ENCODE measurements at places on chromosomes 3 and 15.

- DNase-seq, result no peak
Observed at GRCh38 chr3:8743021-8743601, 9.5 kb downstream of the CAV3 start.

DNA sequence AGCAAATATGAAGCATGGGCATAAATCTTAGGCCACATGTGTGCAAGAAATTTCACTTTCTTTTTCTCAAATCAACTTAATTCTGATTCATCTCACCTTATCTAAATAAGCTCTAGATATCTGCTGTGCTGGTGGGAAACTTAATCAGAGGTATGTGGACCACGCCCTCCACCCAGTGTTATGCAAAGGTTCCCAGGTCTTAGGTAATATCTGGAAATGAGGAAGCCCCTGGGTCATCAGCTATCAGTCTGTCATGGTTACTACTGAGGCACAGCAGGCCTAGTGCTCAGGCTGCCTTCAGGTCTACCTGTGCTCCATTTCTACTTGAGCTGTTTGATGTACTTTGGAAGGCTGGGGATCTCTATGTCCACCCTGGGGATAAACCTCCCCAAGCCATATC is 134.4 kb upstream of the KCNH8 start:
- DNase-seq, result no peak

- no peak for DNase-seq
Observed at GRCh38 chr3:108320746-108321350, 24.5 kb downstream of the HHLA2 start.

DNA sequence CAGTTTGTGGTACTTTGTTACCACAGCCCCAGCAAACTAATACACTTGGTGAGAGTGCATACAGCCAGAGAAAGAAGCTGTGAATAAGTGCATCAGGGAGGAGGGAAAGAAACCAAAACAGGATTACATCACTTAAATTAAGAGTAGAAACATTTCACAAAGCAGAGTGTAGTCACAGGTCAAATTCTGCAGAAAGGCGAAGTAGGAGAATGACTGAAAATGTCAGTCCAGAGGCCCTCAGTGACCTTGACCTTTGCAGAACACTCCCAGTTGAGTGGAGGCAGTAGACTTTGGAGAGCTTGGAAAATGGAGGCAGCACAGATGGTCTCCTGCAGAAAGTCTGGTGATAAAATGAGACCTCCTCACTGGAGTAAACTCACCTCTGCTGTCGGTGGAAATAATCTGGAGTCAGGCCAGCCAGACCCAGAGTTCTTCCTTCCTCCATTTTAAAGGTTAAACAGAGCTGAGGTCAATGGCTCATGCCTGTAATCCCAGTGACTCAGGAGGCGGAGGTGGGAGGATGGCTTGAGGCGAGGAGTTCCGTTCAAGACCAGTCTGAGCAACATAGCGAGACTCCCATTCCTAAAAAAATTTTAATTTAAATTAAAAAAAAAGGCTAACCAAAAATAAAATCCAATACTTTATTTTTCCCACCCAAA is 5.0 kb downstream of the CD86 start:
- DNase-seq, result no peak

GRCh38 chr3:156488767-156489166 is 66.2 kb downstream of the SSR3 start:
- no peak for DNase-seq

DNA sequence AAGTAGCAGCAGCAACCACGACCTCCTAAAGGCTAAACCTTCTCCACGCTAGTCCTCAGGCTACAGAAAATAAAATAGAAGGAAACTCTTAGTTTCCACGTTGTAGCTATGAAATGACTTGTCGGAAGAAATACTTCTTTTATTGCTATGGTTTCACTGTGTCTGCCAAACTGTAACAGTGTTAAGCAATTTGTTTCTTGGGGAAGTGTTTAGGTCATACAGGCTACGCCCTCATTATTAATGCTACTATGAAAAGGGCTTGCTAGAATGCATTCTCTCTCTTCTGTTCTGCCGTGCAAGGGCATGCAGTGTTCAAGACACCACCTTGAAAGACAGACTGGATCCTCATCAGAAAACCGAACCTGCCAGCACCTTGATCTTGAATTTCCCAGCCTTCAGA is 462.7 kb downstream of the PLOD2 start:
- no peak for DNase-seq

GRCh38 chr3:51588724-51589123 is 50.2 kb downstream of the RAD54L2 start:
- DNase-seq, result no peak

GRCh38 chr3:66392966-66393332 is 107.9 kb downstream of the LRIG1 start:
- DNase-seq, result no peak

GRCh38 chr15:89105147-89105546 is 16.9 kb downstream of the ABHD2 start:
- DNase-seq, result no peak

GRCh38 chr15:65372787-65373067 is 5.1 kb downstream of the IGDCC3 start:
- no peak for DNase-seq

GRCh38 chr3:123951522-123952447 is 9.2 kb downstream of the CCDC14 start:
- DNase-seq, result no peak

DNA sequence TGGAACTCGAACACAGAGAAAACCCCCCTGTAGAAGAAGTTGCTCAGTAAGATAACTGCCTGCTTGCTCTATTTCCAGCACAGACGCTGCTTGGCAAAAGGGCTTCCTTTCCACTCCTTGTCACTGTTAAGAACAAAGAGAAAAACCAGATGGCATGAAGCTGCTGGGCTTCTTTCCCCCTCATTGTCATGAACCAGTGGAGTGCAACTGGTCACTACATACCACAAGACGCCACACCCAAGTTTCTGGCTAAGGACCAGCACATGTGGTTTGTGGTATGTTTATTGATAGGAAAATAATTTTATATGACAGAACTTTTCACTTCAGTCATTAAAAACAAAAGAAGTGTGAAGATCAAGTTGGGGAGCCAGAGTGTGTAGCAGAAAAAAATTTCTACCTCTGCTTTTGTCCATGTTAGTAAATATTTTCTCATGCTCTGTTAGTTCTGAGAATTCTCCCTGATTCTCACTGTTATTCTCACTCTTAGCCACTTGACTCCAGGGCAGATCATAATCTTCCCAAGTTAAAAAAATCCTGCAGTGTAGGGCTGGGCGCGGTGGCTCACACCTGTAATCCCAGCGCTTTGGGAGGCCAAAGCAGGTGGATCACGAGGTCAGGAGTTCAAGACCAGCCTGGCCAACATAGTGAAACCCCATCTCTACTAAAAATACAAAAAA is 37.9 kb downstream of the CLK3 start:
- DNase-seq, result no peak

DNA sequence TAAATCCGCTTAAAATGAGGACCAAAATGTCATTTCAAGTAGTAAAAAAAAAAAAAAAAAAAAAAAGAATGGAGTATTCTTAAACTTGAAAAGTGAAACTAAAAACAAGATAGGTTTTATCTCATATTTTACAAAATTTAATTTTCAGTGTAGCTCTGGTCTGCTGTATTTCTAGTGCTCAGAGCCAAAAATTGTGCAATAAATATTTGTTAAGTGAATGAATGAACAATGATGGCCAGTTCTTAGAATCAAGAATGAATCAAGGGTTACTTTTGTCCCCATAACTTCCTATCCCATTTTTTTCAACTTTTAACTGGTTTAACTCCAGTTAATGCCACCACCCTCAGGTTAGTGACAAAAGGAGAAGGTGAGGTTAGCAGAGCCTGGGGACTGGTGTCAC is 214.4 kb downstream of the ABHD5 start:
- no peak for DNase-seq

GRCh38 chr3:178479446-178479845 is 56.8 kb upstream of the KCNMB2 start:
- DNase-seq, result no peak

DNA sequence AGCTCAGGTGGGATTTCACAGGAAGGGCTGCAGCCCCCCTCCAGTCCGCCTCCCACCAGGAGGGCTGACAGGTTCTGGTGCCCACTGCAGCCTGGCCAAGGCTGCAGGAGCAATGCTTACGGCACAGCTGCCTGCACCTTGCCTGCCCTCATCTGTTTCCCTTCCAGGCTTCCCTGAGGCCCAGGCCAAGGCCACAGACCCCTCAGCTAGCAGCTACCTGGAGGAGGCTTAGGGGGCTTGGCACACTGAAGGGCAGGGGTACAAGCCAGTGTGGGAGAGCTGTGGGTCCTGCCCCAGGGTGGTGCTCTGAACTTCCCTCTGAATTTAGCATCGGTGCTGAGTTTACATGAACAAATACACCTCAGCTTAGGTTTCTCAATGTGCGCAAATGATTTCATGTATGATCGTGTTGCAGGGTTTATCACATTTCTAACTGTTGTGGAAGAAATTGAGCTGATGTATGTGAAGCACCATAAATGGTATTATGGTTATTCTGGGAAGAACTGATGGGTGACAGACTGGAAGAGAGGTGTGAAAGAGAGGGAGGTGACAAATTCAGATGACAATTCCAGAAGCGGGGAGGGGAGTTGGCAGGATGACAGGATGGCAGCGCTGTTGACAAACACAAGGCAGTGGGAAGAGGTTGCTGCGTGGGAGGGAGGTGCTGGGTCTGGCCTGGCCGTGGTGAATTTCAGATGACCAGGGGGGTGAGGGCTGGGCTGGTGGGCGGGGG is 6.1 kb downstream of the RHCG start:
- DNase-seq, result no peak

DNA sequence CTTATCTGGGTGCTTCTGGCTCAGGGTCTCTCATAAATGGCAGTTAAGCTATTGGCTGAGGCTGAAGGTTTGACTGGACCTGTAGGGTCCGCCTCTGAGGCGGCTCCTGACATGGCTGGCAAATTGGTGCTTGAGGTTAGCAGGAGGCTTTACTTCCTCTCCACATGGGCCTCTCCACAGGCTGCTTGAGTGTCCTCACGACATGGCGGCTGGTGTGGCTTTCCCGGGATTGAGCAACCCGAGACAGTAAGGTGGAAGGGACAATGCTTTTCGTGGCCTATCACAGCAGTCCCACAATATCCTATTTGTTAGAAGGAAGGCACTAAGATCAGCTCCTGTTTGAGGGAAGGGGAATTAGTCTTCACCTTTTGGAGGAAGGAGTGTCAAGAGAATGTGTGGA is 267.3 kb upstream of the LRRFIP2 start:
- DNase-seq, result no peak

DNA sequence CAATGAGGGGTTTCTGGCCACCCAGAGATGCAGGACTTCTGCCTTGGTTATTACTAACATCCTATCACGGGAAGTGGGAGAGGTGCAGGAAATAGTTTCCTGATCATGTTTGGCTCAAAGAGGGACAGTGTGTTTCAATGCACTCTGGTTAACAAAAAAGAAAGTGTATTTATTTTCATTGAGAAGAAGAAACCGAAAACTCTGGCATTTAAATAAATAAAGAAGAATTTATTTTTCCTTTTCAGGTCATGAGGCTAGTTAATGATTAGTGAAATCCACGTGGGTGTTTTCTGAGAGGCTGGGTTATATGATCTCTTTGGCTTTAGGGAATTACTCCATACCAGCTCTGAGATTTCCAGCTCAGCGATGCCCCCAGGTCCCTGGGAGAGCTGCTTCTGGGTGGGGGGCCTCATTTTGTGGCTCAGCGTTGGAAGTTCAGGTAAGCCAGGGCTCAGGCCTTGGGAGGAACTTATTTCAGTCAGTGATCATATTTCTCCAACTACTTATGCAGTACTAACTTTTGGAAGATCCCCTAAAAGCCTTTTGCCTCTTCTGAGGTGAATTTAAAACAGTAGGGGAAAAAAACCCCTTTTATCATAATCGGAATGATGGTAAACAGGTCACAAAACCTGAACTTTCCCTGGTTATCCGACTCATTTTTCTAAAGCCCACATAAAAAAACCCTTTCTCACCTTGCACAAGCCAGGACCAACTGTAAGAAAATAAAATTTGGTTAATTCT is at the start of gene PLA1A:
TSS of gene PLA1A (plus strand) at position 338 of the 741 bp plus-strand sequence. CDS start at position 367, 29 bp downstream.
- no peak for DNase-seq

DNA sequence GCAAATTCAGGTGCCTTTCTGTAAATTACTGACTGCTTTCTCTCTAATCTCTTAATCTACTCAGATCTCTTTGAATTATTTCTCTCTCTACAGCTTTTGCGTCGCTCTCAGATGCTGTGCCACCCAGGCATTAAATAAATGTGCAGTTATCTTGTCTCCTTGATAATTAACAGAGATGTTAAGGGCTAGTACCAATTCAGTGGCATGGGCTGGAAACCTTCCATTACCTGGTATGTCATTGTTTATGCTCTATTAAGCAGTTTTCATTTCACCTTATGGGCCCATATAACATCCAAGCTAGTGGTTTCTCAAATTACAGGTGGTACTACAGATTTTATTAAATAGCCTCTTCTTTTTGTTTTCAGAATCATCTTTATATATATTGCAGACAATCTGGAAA is 66.0 kb downstream of the PEX5L start:
- no peak for DNase-seq

- DNase-seq, result no peak
Observed at GRCh38 chr15:79467865-79468586, 35.9 kb downstream of the MINAR1 start.

- no peak for DNase-seq
Observed at GRCh38 chr3:80734483-80734882, 966.7 kb upstream of the ROBO1 start.

DNA sequence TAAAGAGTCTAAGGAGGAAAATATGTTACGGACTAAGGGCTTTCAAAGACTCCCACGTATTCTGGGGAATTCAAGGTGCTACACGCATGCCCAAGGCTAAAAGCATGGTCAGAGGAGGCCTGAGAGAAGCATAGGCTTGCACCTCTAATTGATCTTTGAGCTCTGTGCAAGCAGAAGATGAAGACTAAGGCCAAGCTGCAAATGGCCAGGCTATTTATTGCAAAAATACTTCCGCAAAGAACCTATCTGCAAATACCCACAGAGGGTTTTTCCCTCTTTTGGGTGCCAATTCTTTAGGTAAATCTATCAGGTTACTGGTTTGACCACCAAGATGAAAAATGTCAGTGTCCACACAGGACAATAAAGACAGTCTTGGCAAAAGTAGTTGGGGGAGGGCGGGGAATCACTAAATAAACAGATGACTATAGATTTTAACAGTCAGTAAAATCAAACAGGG is 119.5 kb downstream of the STAG1 start:
- DNase-seq, result no peak

- DNase-seq, result no peak
Observed at GRCh38 chr3:197428117-197428801, 127.5 kb downstream of the BDH1 start.

DNA sequence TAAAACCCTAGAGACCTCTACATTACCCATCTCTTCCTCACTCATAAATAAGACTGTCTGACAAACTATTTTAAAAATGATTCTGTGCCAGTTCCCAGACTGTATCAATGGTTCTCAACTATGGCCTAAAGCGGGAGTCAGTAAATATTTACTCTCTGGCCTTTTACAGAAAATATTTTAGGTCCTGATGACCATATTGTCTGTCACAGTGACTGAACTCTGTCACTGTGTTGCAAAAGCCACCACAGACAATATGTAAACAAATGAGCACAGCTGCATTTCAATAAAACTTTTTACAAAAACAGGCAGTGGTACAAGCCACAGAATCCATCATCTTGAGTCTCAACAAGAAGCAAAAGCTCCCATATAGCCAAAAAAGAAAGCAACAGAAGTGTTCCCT is 45.4 kb downstream of the PLOD2 start:
- DNase-seq, result no peak

GRCh38 chr15:48866141-48866563 is 11.8 kb upstream of the EID1 start:
- no peak for DNase-seq

GRCh38 chr3:186534113-186534669 is 10.0 kb downstream of the CRYGS start:
- no peak for DNase-seq

GRCh38 chr3:170270282-170270881 is 48.2 kb downstream of the PRKCI start:
- no peak for DNase-seq

GRCh38 chr3:73423116-73423515 is 201.6 kb downstream of the PDZRN3 start:
- DNase-seq, result no peak

All from activated naive CD4-positive, alpha-beta T cell (primary cell).